ENCODE measurements at places on chromosomes 3 and 15. TPM values are rescaled to one million over a fixed set of nuclear protein-coding genes. Genes with fewer than 3 reads are reported as not detected.

Gene GOLGA6A
- 2.6 TPM for total RNA-seq

Gene MAGI1
- 34.7 TPM for total RNA-seq

Gene C2CD4B
- not detected for total RNA-seq

Gene CMTM7
- 2.9 TPM for total RNA-seq

Gene MYRIP
- total RNA-seq, result 1.2 TPM

Gene POTEB2
- 0.48 TPM for total RNA-seq

Gene HYAL1
- 2.9 TPM for total RNA-seq

Gene SLC12A6
- 17.3 TPM for total RNA-seq

- DNase-seq, result no peak
Observed at GRCh38 chr3:64387688-64388087, 162.4 kb upstream of the PRICKLE2 start.

- DNase-seq, result no peak
Observed at GRCh38 chr3:98501863-98502576, 4.5 kb downstream of the OR5K2 start.

GRCh38 chr15:63396152-63396928 lies 14.7 kb upstream of the CA12 start:
- peak; percentile 71 for DNase-seq

- no peak for DNase-seq
Observed at GRCh38 chr15:101152914-101153313, 98.9 kb downstream of the CHSY1 start.

- DNase-seq, result no peak
Observed at GRCh38 chr15:50249704-50250103, 15.8 kb downstream of the HDC start.

DNA sequence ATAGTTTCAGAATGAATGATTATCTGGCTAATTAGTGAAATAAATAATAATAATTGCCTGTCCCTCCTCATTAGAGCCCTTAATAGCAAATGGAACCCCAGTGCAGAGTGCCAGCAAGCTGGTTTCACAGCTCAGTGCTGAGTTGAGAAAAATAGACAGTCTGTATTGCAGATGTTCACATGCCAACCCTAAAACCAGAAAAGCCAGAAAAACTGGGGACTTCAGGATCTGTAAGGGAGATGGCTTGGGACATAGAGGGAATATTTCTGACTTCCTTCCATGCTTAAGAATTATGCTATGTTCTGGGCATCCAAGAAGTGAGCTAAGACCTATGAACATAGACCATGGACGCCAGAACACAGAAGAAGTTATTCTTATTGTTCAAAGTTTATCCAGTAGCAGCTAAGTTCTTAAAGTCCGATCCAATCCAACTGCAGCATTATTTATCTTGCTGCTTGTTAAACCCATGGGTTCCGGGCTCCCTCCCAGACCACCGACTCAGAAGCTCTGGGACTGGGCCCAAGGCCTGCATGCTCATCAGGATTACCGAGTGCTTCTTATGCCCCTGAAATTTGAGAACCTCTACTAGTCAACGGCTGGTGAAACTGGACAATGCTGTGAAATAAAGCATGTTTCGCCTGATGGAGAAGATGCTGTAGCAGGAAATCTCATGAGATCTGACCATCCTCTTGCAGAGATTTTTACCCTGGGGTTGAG lies 158.3 kb downstream of the FOXB1 start:
- no peak for DNase-seq

DNA sequence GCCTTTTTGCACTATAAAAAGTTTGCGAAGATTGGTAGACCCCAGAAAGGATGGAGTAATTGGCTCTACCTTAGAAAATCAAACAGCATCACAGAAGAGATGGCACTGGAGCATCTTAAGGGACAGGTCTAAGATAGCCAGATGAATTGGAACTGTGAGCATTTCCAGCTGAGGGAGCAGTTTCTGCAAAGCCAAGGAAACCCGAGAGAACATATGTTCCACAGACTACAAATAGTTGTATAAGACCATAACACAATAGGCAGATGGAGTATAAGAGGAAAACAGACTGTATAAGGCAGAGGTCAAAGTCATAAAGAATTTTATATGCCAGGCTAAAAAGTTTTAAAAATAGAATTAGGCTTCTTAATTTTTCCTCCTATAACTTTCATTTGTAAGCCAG lies 46.0 kb downstream of the TSC22D2 start:
- no peak for DNase-seq

DNA sequence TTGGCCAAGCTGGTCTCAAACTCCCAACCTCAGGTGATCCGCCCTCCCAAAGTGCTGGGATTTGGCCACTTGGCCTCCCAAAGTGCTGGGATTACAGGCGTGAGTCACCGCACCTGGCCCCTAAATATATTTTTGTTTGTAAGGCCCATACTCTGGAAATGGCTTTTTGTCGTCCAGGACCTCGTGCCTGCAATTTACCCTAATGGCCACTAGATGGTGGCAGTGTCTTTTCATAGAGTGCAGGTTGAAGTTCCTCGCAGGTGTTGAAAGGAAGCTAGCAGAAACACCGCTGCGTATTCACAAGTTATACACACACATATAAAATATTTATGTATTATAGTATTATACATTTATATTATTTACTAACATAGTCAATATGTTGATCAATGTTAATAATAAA lies 97.2 kb downstream of the LRTM1 start:
- no peak for DNase-seq

GRCh38 chr15:31276596-31277298 lies 49.9 kb upstream of the KLF13 start:
- no peak for DNase-seq

- DNase-seq, result no peak
Observed at GRCh38 chr15:52509500-52510245, 19.0 kb downstream of the MYO5A start.
